Activated CD4-positive, alpha-beta T cell treated with anti-CD3 and anti-CD28 coated beads, Interleukin-2, amount 50 U/mL, for 4 hours (primary cell): ENCODE measurements at places on chromosomes 12 and 14.

DNA sequence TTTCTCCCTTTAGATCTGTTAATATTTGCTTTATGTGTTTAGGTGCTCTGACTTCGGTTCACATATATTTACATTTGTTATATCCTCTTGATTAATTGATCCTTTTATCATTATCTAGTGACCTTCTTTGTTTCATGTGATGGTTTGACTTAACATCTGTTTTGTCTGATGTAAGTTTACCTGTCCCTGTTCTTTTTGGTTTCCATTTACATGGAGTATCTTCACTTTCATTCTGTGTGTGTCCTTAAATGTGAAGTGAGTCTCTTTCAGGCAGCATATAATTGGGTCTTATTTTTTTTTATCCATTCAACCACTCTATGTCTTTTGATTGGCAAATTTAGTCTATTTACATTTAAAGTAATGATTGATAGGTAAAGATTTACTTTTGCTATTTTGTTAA, 24.2 kb downstream of the TRMT5 start:
- DNase-seq: no peak

DNA sequence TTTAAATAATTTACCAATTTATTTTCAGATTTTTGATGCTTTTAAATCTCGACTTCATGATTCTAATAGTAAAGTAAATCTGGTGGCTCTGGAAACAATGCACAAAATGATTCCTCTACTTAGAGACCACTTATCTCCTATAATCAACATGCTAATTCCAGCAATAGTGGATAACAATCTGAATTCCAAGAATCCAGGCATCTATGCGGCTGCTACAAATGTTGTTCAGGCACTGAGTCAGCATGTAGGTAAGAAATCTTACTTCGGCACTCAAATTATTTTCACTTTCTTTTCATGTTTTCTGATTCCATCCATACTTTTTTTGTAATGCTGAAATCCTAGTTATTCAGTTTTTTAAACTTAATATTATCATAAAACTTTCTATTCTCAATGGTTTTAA, 15.5 kb upstream of the PRPF39 start:
- no peak for DNase-seq

DNA sequence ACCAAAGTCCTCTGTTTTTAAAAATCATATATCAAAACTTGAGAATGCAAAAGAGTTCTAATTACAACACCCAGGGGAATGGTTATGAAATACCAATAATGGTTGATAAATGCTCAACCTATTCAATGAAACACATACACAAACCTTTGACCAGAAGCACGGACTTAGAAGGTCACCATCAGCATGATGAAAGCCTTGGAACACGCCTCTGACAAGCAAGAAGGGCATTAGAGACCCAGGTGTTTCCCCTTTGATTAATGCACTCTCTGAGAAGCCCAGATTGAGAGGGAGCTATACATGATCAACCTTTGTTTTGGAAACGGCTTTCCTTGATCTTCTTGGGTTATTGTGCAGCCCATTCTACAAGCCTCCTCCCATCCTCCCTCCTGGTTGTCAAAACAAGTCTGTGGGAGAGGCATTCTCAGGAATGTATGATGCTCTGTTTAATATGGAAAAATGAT, 69.0 kb downstream of the ZFP36L1 start:
- DNase-seq: no peak

- DNase-seq: peak; percentile 19
Measured at GRCh38 chr14:92513204-92513965, at the start of gene RIN3. RIN3 (plus strand) TSS chr14:92513781; CDS start chr14:92513933, 152 bp downstream.

DNA sequence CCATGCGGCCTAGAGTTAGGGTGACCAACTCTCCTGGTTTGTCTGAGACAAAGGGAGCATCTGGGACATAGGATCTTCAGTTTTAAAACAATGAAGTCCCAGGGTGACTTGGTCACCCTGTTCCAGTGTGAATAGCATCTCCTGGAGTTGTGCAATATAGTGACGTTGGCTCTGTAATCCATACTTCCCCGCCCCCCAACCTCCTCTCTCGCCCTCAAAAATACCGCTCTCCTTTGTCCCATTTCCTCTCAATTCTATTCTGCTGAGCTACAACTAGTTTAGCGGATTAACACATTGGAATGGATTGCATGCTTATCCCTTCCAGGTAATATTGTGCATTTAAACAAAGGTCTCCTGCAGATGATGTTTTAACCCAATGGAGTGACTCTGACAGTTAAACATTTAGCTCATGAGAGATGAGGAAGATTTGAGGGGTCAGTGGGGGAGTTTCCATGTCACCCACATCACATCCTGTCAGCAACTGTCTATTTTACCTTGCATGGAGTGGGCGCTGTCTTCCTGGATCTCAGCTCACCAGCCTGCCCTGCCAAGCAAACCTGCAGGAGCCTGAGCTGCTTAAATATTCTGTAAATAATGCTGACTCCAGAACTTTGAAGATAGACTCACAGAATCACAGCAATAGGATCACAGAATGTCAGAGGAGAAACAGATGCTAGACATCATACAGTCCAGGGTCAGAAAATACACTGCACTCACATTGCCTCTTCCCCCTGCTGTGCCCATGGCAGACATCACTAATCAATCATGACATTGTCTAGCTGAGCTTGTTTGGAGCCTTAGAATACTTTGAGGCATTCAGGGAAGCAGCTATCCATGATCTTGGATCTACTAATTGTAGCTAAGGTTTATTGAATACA, 43.0 kb downstream of the MAP1LC3B2 start:
- DNase-seq: no peak

- DNase-seq: no peak
Measured at GRCh38 chr12:6987956-6988553, 17.3 kb downstream of the EMG1 start.

GRCh38 chr14:23729720-23730387, 93.7 kb downstream of the DHRS2 start:
- no peak for DNase-seq

DNA sequence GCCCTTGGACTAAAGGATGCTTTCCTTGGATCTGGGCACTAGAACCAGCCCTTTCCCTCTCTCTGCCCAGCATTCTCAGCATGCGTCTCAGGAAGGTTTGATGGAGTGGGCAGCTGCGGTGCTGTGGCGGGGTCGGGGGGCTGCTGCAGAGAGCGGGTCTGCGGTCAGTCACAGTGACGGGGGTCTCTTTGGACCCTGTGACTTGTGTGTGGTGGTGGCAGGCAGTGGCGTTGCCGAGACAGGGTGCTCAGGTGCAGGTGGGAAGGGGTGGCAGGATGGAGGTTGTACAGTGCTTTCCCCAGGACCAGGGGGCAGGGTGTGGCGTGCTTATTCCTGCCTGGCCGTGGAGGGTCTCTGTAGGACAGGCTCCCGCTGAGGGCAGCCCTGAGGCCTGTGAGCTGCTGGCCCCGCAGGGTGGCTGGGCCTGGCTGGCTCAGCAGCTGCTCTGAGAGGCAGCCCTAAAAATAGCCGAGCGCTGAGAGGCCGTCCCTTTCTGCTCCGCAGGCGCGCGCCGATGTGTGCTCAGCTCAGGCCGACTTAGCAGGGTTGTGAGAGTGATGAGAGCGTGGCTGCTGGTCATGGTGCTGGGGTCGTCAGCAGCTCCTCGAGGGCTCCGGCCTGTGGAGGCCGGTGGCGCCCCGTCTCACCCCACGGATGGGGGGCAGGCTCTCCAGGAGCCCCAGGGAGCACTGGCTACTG, 9.7 kb downstream of the PACS2 start:
- DNase-seq: no peak

- no peak for DNase-seq
Measured at GRCh38 chr12:40336573-40337199, 111.9 kb downstream of the LRRK2 start.

DNA sequence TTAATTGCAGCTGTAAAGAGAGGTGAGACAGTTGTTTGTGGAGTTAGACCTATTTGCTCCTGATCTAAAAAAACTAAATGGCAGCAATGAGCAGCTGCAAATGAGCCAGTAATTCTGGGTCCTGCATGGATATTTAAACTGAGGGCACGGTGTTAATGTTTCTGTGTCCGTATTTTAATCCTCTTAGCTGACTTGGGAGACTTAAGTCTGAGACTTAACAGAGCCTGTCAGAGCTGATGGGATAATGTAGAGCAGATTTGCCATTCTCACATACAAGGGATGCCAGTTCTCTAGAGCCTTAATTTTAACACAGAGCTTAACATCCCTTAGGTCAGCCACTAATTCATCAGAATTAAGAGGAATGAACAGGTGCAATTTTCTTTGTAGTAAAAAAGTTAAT, 178.6 kb upstream of the PDE3A start:
- no peak for DNase-seq

DNA sequence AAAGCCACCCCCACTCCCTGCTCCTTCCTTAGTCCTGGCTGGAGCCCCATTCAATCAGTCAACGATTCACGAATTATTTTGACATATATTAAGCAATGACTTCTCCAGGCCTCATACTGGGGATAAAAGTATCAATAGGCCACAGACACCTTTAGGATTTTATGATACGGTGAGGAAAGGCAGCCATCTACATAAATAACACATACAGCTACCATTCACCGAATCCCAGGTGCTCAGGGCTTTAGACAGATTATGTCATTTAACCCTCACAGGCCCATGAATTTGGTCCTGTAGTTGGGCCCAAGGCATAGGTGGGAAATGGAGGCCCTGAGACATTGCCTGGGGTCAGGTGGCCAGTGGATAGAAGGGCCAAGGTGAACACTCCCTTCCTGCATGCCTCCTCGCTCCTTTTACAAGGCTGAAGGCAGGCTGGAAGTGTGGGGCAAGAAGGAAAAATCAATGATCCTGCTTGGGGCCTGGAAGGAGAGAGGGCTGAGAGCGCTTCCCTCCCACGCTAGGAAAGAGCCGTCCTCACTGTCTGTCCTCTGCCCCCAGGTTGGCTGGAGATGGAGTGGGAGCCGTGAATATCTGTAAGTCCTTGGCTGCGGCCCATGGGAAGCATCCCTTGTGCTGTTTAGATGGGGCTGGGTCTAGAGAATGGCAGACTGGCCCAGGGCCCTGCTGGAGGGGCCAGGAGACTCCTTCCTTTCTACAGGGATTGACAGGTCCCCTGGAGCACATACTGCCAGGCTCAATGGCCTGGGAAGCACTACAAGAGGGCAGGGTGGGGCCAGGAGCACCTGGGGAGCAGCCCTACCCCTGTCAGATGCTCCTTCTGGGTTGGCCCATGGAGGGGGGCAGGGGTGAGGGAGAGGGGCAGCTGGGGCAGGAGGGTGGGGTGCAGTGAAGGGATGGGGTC, 14.8 kb downstream of the KRT7 start:
- no peak for DNase-seq

DNA sequence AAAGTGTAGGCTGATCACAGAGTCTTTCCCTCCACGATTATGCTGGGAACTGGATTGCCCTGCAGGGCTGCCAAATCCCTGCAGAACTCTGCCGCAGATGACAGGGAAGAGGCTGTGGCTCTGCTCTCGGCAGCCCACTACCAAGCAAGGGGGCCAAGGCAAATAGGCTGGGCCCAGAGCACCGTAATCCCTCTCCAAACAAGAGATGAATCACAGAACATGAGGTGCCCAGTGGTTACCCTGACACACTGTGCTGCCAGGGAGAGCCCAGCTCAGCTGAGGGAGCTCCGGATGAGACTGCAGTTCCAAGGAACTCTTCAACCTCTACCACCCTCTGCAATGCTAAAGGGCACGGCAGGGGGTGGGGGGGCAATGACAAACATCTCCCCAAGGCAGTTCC, 33.9 kb downstream of the STON2 start:
- DNase-seq: no peak

DNA sequence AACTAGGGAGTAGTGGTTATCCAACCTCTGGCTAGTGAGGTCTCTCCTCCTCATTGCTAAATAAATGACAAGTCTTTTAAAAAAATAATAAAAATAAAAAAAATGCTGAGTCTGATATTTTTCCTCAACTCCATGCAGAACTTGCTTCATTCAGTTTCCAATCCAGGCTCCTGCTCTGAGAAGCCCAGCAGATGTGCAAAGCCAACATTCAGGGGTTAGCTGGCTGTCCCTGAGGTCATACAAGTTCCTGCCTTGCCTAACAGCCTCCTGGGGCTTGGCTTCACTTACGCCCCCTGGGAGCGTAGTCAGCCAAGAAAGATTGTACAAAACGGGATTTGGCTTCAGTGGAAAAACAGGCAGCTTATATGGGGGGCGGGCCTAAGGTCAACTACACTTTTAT, 23.3 kb downstream of the RTRAF start:
- no peak for DNase-seq

GRCh38 chr12:54232790-54233189, 44.0 kb upstream of the SMUG1 start:
- DNase-seq: no peak

DNA sequence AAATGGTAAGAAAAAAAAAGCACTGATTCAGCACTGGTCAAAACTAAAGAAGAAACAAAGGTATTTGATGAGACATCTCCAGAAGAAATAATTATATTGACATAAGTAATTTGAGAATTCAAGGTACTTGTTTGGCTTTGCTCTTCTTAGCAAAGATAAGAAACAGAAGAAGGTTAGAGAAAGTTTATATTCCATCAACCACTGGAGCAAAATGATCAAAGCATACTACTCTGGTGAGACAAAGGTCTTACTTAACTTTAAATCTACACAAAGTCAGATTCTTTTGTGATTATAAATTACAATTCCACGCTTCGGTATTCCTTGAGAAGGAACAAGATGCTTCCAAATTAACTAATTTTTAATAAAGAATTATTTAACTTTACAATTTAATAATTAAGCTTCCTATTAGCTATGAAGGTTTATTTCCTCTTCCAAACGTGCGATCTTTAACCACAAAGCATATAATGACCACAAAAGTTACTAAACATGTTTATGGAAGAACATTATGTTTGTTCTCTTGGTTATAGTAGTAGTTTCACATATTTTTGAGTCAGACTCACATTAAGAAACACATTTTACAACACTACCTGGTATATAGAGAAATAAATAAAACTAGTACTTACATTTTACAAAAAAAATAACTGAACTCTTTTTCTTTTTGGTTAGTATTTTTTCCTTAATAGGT, 53.4 kb downstream of the METTL25 start:
- no peak for DNase-seq

DNA sequence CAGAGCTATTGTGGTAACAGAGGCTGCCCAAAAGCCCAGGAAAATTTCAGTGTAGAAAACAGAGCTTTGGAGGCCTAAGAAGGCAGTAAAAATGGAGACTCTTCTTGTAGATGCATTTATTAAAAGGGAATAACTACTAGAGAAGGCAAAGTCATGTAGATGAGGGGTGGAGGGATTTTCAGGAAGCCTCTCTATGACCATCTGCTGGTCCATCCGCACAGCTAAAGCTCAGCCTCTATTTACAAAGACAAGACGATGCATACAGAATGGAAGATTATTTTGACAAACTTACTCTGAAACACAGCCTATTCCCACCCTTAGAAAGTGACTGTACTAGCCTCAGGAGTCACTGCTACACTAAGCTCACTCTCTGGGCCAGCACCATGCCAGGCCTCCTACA, 71.4 kb downstream of the GLRX5 start:
- no peak for DNase-seq

- DNase-seq: no peak
Measured at GRCh38 chr12:121287267-121287954, 9.1 kb downstream of the CAMKK2 start.
